ENCODE measurements at places on chromosomes 11 and 22. TPM values are rescaled to one million over a fixed set of nuclear protein-coding genes. Genes with fewer than 3 reads are reported as not detected.

PYGM gene
- 1.3 TPM for total RNA-seq

BAIAP2L2 gene
- 0.22 TPM for total RNA-seq

MS4A1 gene
- total RNA-seq, result 1,078 TPM

ZP1 gene
- not detected for total RNA-seq

ROBO4 gene
- total RNA-seq, result not detected

TRPM5 gene
- not detected for total RNA-seq

OR10G4 gene
- not detected for total RNA-seq

TMEM179B gene
- 58.0 TPM for total RNA-seq

OR10A2 gene
- total RNA-seq, result not detected

NAV2 gene
- total RNA-seq, result not detected

DCHS1 gene
- total RNA-seq, result 0.04 TPM

GTSE1 gene
- 15.3 TPM for total RNA-seq

CFAP300 gene
- total RNA-seq, result not detected

MMP13 gene
- total RNA-seq, result not detected

AMPD3 gene
- 12.5 TPM for total RNA-seq

ELMOD1 gene
- 0.65 TPM for total RNA-seq

UCP3 gene
- 4.0 TPM for total RNA-seq

SMTNL1 gene
- not detected for total RNA-seq

DGCR6 gene
- 6.7 TPM for total RNA-seq

MAPK8IP2 gene
- total RNA-seq, result 1.3 TPM

VSTM5 gene
- not detected for total RNA-seq

TPST2 gene
- 61.4 TPM for total RNA-seq

TMEM45B gene
- not detected for total RNA-seq

DNA sequence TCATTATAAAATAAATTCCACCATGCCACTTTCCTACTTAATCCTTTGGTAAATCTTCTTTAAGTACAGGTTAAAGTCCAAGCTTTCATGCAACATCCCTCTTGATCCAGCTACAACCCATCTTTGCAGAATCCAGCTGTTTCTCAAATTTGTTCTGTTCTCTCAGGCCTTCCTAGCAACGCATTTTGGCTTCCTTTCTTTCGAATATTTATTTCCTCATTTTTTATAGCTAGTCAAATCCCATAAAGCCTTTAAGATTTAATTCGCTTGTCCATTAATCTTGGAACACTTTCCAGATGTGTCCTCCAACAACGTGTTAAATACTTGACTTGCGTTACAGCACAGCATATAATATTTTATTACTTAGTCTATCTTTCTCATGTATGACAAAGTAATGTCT is 600.1 kb upstream of the CHORDC1 start:
- no peak for DNase-seq

- DNase-seq, result no peak
Observed at GRCh38 chr22:25823276-25823675, 81.3 kb downstream of the MYO18B start.

GRCh38 chr11:123034597-123034996 is 27.3 kb downstream of the HSPA8 start:
- no peak for DNase-seq

DNA sequence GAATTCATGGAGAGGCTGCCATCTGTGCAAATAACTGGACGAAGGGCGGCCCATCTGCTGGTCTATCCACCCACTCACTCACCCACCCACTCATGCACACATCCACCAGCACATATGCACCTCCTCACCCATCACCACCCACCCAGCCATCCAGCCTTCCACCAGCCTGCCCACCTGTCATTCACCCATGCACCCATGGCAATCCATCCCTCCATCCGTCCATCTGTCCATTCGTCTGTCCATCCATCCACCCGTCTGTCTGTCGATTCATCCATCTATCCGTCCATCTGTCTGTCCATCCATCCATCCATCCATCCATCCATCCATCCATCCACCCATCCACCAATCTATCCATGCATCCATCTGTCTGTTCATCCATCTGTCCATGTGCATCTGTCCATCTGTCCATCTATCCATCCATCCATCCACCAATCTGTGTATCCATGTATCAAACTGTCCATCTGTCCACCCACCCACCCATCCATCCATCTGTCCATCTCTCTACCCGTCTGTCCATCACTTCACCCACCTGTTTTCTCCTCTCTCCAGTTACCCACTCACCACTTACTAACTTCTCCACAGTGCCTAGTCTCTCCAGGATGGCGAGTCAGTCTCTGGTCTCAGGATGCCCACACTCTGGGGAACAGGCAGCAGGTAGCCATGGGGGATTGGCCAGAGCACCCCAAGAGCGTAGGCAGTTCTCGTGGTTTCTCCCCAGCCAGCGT is 8.9 kb downstream of the TRPM5 start:
- no peak for DNase-seq

- no peak for DNase-seq
Observed at GRCh38 chr22:30324014-30324730, 2.6 kb downstream of the TBC1D10A start.

GRCh38 chr22:37680191-37680851 is 4.9 kb downstream of the LGALS1 start:
- DNase-seq, result no peak

GRCh38 chr22:38074181-38075104 is 9.5 kb downstream of the SLC16A8 start:
- DNase-seq, result no peak

DNA sequence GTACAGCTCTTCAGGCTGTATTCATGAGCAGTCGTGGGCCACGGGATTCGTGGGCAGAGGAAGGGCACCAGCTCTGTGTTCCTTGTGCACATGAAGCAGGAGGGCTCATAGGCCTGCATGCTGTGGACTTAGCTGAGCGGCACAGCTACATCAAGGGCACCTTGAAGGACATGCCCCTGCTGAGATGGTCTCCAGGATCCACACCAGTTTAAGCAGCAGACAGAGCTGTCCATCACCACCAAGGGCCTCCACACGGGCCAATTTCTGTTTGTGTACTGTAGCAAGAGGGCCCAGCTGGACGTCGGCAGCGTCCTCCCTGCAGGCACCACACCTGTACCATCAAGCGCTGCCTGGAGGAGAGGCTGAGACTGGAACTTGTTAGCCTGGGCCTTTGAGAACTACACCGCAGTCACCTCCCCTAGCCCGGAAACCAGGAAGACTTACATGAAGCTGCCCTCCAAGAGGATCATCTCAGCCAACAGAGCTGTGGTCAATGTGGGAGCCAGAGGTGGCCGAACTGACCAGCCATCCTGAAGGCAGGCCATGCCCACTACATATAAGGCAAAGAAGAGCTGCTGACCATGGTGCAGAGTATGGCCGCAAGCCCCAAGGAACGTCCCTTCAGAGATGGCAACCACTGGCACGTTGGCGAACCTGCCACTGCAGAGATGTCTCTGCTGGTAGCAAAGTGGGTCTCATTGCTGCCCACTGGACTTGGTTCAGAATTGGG is 32.7 kb upstream of the GNB1L start:
- no peak for DNase-seq

DNA sequence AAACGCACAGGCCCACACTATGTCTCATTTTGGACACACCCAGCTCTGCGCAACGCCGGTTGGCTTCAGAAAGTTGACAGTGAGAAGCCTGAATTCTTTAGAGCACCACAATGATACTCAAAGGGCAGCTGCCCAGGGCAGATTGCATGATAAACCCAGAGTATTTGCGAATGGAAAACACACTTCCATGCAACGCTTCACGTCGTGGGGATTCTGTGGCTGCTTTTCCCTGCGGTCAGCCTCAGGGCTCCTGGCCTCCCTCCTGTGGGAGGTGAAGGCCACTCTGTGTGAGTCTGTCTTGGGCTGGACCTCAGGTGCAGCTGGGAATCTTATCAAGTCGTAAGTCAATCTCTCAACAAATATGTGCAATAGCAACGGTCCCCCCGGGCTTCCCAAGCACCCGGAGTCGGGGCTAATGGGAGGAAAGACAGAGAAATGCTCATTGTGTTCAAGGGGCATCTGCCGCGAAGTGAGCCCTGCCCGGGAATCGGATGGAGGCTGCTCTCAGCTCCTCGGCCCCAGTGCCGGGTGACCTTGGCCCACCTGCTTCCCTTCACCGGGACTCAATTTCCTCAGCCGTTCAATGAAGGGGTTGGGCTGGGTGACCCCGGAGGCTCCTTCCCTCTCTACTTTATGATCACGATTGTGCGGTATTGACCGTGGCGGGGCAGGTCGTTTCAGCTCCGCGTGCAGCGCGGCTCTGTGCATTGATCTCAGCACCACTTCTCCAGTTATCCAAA is 623.6 kb downstream of the BRD1 start:
- DNase-seq, result no peak

DNA sequence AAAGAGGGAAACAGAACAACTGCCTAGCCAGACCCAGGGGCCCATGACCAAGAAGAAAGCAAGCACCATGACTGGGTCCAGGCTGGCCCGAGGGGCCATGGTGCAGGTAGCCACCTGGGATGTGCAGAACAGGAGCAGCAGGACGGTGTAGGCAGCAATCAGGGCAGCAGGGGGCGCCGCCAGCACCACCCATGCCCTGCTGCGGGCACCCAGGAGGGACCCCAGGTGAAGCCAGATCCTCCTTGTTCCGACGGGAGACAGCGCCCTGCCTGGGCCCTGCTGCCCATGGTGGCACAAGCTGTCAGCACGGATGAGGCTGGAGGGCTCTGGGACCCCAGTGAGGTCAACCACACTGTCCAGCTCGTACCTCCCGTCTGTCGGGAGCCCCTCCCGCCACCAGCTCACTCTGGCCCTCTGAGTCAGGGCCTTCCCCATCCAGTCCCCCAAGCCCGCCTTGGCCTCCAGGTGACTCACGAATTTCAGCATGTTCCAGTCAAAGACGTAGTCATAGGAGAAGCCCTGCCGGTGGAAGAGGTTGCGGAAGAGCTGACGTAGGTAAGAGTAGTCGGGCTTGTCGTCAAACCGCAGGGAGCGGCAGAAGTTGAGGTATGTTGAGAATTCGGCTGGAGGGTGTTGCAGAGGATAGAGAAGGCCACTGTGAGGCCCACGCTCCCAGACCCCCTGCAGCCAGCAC is 18.8 kb downstream of the CSNK1E start:
- peak; percentile 80 for DNase-seq

- DNase-seq, result no peak
Observed at GRCh38 chr11:111532365-111532709, 8.2 kb upstream of the LAYN start.

- no peak for DNase-seq
Observed at GRCh38 chr11:34346551-34346950, 11.3 kb downstream of the ABTB2 start.

DNA sequence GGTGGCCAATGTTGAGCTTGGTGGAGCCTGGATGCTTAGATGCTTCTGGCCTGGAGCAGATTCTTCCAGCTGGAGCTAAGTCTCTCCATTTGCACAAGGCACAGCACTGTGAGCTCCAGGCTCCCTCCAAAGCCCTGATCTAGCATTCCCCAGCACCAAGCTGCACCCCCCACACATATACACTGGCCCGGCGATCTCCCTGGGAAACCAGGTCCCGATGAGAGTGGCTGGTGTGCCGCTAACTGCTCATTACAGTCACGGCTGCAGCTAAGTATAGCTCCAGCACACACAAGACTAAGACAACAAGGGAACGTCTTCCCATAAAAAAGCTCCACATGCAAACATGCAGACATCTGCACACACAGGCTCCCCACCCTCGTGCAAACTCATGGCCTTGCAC is 17.6 kb downstream of the KCNC1 start:
- DNase-seq, result no peak

GRCh38 chr22:25143156-25144076 is 56.2 kb upstream of the CRYBB3 start:
- no peak for DNase-seq

DNA sequence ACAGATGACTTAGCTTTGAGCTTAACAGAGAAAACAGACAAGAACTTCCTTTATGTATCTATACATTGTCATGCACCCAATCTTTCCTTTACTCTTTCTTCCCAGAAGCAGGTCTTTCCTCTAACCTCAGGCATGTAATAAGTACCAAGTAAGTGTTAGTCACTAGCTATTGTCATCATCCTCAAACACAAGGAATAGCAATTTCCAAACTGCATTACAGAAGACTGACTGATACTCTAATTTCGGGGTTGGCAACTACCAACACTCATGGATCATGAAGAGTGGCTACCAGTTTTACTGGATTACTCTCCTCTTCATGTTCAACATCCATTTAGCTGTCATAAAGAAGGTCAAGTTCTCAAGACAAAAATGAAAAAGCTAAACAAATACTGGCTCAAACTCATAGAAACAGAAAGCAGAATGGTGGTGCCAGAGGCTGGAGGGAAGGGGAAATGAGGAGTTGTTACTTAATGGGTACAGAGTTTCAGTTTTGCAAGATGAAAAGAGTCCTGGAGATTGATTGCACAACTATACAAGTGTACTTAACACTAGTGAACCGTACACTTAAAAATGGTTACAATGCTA is 111.6 kb downstream of the SIK3 start:
- DNase-seq, result no peak

- DNase-seq, result no peak
Observed at GRCh38 chr22:27552176-27552575, 249.4 kb downstream of the MN1 start.

DNA sequence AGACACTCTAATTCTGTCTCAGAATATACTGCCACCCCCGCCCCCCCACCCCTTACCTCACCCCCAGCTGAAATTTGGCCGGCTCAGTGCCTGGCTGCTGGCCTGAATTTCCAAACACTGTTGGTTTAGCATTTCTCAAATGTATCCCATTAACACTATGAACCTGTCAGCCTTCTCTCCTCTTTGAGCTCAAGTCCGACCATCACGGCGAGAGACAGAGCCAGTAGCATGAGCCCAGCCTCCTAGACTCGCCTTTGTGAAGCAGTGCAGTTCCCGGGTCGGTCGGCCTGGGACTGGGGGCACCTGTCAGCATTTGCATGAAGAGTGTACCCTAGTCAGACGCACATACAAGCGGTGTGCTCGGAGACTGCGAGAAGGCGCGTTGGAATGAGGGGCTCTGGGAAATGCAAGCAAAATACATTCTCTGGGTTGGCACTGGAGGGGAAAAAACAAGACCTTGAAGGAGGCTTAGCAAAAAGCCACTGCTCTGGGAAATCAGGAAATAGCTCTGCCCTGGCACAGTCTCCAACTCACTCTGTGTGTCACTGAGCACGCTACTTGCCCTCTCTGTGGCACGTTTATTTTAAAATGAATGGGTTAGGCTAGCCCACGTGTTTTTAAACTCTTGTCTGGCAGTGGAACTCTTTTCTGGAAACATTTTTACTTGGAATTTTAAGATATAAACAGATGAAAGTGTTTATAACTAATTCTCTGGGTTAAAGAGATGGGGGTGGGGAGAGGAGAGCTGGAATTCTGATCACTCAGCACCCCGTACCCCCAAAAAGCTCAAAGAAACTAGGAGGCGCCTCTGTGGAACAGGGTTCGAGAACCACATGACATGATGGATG is 108.3 kb downstream of the TIMP3 start:
- DNase-seq, result no peak

All from Karpas-422 (cell line).